ENCODE measurements at places on chromosomes 5 and 9. TPM values are rescaled to one million over a fixed set of nuclear protein-coding genes. Genes with fewer than 3 reads are reported as not detected.

GRCh38 chr5:134140530-134141201 lies 26.2 kb downstream of the TCF7 start:
- H3K4me1 ChIP-seq = peaks cover 57% of the 10 kb centered on the region
- peak; percentile 81 for DNase-seq
- peaks cover 63% of the 10 kb centered on the region for H3K36me3 ChIP-seq
- H3K27me3 ChIP-seq = no peaks in the 10 kb centered on the region
- no peak overlapping the region for H3K27ac ChIP-seq

- peak; percentile 93 for DNase-seq
- H3K27me3 ChIP-seq = no peaks in the 10 kb centered on the region
- H3K27ac ChIP-seq = peak overlapping the region; percentile 94
- H3K36me3 ChIP-seq = peaks cover 5% of the 10 kb centered on the region
- H3K4me3 ChIP-seq = peak overlapping the region; percentile 71
These were observed 43.1 kb downstream of the POLR1E start for GRCh38 chr9:37528652-37529471.

GRCh38 chr5:171913987-171914273 lies 92.5 kb downstream of the FBXW11 start:
- H3K27ac ChIP-seq = peak overlapping the region; percentile 67
- peaks cover 38% of the 10 kb centered on the region for H3K4me1 ChIP-seq
- no peak for DNase-seq
- no peak overlapping the region for H3K4me3 ChIP-seq

DNA sequence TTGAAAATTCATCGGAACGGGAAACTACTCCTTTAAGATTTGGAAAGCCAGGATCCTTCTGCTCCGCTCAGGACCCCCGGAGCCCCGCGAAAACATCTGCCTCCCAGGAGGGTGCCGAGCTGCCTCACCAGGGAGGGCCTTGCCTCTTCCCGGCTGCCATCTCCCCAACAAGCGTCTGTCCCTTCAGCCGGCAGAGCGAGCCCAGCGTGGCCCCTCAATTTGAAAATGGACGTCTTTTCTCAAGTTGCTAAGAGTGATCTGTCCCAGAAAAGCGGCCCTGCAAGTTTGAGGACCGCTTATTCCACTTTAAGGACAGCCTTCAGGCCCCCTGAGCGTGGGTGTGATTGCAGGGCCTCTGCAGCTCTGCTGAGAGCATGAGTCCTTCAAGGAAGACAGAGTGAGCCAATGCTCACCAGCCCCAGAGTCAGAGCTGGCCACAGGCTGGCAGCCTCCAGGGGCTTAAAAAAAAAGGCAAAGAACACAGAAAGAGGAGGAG lies 101.3 kb downstream of the PHF2 start:
- H3K4me3 ChIP-seq = no peak overlapping the region
- H3K27ac ChIP-seq = no peak overlapping the region
- H3K27me3 ChIP-seq = no peaks in the 10 kb centered on the region
- peaks cover 15% of the 10 kb centered on the region for H3K36me3 ChIP-seq

GRCh38 chr9:120729791-120730241 lies 15.5 kb upstream of the MEGF9 start:
- DNase-seq = peak; percentile 15
- no peaks in the 10 kb centered on the region for H3K36me3 ChIP-seq
- H3K27me3 ChIP-seq = no peaks in the 10 kb centered on the region
- H3K4me3 ChIP-seq = no peak overlapping the region
- H3K27ac ChIP-seq = no peak overlapping the region

DNA sequence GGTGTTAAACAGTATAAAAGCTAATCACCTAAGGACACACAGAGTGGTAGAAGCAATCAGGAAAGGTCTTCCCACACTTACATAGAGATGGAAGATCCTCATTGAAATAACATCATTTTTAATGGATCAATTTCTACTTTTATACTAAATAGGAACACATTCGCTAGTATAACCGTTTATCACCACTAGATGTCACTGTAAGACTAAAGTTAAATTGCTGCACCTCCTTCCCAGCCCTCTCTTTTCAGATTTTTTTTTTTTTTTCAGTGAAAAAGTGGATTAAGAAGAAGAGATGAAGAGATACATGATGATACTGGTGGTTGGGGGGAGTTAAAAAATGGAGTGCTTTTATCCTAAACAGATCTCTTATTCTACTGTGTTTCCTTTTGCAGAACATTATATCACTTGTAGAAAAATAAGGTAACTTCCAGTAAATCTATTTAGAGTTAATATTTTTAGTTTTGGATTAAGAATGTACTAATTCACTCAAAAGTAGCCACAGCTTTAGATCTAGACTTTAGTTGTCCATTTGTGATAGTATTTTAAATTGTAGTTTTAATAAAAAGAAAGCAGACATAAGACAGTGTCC lies 116.9 kb upstream of the ARRDC3 start:
- H3K4me3 ChIP-seq = no peak overlapping the region
- H3K36me3 ChIP-seq = no peaks in the 10 kb centered on the region
- no peaks in the 10 kb centered on the region for H3K27me3 ChIP-seq
- no peak for DNase-seq
- no peaks in the 10 kb centered on the region for H3K4me1 ChIP-seq

Gene PDLIM7
- 56.6 TPM for total RNA-seq

GRCh38 chr5:129199308-129199707 lies 104.8 kb downstream of the ISOC1 start:
- H3K27ac ChIP-seq = no peak overlapping the region
- no peak for DNase-seq
- no peaks in the 10 kb centered on the region for H3K4me1 ChIP-seq
- no peak overlapping the region for H3K4me3 ChIP-seq
- H3K27me3 ChIP-seq = no peaks in the 10 kb centered on the region

DNA sequence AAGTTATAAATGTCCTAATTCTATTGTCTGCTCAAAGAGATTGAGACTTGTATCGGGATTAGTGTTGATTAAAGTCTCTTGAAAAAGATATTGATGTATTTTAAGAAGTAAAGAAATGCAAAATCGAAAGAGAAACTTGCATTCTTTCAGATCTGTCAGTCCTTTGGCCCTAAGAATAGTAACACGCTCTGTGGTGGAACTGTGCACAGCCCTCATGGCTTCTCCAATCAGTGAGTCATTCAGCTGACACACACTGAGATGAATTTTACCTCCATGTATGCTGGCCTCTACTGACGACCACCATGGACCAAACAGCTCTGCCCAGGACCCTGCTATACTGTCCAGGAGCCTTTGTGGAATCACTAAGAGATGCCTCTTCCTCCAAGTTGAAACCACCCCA lies 232.4 kb downstream of the ESM1 start:
- H3K27ac ChIP-seq = no peak overlapping the region
- no peaks in the 10 kb centered on the region for H3K27me3 ChIP-seq
- H3K36me3 ChIP-seq = no peaks in the 10 kb centered on the region
- peak; percentile 46 for DNase-seq

- no peaks in the 10 kb centered on the region for H3K36me3 ChIP-seq
- no peaks in the 10 kb centered on the region for H3K4me1 ChIP-seq
- H3K4me3 ChIP-seq = no peak overlapping the region
- DNase-seq = no peak
- no peak overlapping the region for H3K27ac ChIP-seq
- no peaks in the 10 kb centered on the region for H3K27me3 ChIP-seq
These were observed 715.2 kb upstream of the ZNF608 start for GRCh38 chr5:125461641-125462072.
